ENCODE measurements at places on chromosomes 3 and 15.
A peak's percentile ranks its signal among the peaks of the same experiment; 100 is the strongest.

GRCh38 chr15:67135494-67135893 lies 70.1 kb downstream of the SMAD3 start:
- peak; percentile 12 for DNase-seq

DNA sequence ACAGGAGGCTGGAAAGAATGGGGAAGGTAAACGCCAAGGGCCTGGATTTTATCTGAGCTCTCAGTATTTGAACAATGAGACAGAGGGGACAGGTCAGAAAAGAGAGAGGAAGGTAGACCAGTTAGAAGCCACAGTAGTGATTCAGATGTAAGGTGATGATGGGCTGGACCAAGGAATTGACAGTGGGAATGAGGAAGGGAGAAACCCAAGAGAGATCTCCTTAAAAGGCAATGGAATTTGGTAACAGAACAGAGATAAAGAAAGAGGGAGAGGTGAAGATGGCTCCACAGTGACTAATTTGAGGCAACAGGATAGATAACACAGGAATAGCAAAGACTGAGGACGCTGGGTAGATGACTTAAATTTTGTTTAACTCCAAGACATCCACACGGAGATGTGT lies 11.4 kb upstream of the HEG1 start:
- DNase-seq: no peak

GRCh38 chr15:69305204-69305931 lies 6.7 kb downstream of the PAQR5 start:
- no peak for DNase-seq

- no peak for DNase-seq
Measured at GRCh38 chr3:191775451-191776233, 314.7 kb downstream of the PYDC2 start.

DNA sequence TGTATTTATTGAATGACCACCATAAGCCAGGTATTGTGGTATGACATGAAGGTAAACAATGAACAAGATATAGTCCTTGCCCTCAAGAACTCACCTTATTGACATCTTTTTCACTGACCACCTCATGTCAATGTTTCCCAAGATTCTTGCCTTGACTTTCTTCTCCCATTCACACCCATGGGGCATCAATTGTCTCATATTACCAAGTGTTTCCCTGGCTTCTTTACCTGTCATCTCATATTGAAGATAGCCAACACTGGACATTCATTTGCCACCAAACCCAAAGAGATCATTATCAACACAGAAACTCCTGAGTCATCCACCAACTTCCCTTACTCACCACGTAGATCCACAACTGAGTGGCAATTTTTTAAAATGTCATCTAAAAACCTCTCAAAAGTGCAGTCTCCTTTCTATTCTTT lies 2.2 kb downstream of the EFHB start:
- no peak for DNase-seq

GRCh38 chr15:74173380-74174218 lies at the start of gene ISLR:
ISLR (plus strand) TSS chr15:74173710; CDS start chr15:74174859, 1,149 bp downstream.
- DNase-seq: peak; percentile 96

DNA sequence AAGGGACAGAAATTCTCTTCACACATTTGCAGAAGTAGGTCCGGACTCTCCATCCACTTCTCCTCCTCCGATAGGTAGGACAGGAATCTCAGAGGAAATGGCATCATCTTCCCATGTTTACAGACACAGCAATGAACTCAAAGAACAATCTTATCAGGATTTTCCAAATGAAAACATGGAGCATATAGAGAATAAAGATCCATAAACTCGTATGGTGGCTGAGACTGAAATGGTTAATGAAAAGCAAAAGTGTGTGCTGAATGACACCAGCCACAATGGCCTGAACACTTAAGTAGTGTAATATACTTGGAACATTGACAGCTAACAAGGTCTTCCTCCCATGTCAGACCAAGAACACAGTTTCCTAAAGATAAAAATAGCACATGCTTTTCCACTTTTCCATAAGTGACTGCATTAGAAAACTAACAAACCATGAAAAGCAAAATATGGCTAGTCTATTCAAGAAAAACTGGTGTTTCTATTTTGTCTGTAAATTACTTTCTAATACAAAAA lies 5.8 kb downstream of the CCRL2 start:
- DNase-seq: peak; percentile 8
